GM12891 (cell line): ENCODE measurements at places on chromosomes 7 and 10.

- no peak for DNase-seq
Observed at GRCh38 chr7:69596723-69597277, 1.5 kb upstream of the AUTS2 start.

DNA sequence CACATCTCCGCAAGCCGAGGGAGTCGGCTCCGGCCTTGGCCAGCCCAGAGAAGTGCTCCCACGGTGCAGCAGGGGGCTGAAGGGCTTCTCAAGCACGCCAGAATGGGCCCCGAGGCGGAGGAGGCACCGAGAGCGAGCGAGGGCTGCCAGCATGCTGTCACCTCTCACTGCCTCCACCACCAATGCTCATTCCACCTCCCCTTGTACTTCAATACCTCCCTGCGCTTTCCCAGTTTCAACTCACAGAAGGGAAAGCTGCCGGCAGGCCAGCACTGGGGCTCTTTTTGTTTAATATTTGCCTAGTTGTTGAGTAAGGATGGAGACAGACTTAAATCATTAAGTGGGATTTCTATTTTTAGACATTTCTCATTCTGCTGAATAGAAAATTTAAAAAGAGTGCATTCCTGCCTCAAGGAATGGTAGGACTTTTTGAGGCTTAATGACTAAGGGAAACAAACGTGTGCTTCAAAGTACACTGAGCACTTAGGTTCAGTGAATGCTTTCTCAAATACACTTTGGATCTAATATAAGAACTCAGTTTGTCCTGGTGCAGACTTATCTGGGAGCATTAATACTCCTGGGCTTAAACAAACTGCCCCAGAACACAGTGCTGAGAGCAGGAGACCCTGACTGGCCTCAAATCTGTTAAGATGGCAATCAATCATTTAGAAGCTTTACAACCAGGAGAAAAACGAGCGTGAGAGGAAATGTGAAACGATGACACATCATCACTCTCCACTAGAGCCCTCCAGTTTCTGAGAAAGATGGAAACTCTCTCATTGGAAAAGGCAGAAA is 131.2 kb downstream of the RALA start:
- no peak for DNase-seq

DNA sequence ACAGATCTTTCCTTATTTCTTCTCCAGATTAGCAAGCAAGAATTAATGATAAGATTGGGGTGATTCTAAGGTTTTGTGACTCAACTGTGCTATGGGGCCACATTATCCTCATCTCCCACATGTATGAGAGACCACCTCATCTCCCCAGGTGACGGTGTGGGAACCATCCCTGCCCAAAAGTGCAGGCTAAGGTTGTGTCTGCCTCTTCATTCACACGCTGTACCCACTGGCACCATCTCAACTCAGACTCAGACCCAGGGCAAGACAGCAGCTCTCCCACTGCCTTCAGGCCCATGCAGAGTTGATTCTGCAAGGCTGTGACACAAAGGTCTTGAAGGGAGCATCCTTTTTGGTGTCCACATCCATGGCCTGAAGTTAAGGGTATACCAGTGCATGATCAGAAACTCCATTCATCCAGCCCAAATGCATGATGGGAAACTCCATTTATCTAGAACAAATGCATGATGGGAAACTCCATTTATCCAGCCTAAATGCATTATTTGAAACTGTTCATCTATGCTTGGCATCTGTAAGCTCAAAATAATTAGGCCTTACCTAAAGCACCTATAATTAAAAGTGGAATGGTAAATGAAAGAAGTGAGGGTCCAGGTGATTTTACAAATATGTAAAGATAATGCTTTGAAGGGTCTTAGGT is 99.4 kb downstream of the TCERG1L start:
- no peak for DNase-seq

GRCh38 chr10:100717166-100717565 is 28.2 kb upstream of the PAX2 start:
- DNase-seq, result no peak

DNA sequence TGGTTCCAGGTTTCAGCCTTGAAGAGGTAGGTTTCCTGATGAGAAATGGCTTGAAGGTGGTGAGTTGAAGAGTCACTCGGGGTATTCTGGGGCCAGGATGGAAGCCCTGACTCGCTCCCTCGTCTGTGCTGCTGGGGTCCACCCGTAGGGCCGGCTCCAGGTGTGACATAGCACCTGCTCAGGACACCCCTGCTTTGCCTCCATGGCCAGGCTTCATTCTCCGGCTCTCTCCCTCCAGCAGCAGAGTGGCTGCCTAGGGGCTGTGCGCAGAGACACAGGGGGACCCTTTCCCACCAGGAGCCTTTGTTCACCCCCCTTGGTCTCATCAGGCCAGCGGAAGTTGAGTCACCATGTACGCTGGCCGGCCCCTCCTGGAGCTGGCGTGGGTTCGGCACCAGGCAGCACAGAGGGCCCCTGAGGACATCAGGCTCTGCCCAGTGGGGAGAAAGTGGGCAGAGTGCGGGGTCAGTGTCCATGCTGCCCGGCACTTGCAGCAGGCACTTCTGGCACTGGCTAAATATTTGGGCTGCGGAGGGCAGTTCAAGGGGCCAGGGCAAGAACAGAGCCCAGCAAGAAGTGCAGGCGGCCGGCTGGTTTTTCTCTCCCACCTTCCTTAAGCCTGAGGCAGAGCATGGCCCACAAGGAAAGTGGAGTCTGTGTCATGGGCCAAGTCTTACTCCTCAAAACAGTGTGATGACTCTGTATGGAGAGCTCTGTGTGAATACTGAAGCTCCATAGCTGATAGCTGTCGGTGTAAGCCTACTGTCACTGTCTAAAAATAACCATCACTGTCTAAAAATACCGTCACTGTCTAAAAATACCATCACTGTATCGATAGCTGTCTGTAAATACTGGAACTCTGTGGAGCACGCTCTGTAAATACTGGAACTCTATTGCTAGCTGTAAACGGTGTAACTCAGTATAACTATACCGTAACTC is 3.7 kb upstream of the PRKAR1B start:
- DNase-seq, result no peak
